ENCODE measurements at places on chromosomes 4 and X.

DNA sequence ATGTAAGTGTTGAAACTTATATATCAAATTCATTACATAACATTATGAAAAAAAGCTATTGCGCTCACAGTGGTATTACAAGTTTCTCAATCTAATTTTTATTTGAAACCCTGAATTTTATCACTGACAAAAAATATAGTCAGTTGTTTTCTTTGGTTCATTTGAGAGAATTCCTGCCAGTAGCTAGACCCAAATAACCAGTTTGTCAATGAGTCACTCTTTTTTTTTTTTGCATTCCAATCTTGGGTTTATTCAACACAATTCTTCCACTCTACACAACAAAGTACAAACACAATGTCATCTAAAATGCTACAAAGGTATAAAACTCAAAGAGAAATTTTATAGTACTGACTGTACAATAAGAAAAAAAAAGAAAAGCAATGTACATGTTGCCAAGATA lies 13.1 kb downstream of the HPF1 start:
- no peak for DNase-seq

GRCh38 chrX:132918523-132918922 lies 39.9 kb downstream of the HS6ST2 start:
- DNase-seq: no peak

- no peak for DNase-seq
Measured at GRCh38 chr4:103073792-103074438, 2.6 kb downstream of the SLC9B2 start.

GRCh38 chrX:11791090-11791489 lies 33.1 kb downstream of the MSL3 start:
- DNase-seq: no peak

GRCh38 chrX:140766024-140766611 lies 56.6 kb downstream of the LINC00632 start:
- no peak for DNase-seq

DNA sequence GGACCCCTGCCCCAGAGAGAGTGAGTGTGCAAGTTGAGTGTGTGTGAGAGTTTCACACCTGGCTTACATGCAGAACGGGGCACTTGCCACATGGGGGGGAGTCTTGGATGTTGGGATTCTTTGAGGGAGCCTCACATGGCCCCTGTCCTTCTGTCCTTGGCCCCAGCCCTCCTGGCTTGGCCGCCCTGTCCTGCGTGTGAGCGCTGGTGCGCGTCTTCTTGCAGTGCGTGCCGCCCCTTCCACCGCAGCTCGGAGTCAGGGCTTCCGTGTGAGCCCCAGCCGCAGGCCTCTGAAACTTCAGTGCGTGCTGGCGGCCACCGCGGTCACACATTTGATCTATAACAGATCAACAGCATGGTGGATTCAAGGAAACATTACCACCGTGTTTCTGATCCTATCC lies 30.1 kb upstream of the HGFAC start:
- DNase-seq: no peak

- no peak for DNase-seq
Measured at GRCh38 chr4:172662113-172662512, 506.5 kb upstream of the GALNT7 start.

DNA sequence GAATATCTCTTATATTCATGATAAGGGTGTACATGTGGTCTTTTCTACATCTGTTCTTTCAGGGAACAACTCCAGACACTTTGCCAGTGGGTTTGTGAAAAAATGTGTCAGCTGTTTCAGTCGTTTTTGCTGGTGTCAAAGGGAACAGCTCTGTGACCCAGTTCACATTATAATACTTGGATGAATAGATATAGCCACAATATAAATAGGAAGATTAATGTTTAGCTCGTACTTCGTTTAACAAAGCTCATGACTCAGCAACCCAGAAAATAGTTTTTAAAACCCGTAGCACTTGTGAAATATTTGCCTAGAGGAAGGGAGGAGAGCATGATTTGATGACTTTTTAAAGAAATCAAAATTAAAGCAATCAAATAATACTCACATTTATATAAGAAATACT lies 7.9 kb downstream of the LIAS start:
- DNase-seq: no peak

GRCh38 chrX:17369309-17369708 lies 5.7 kb upstream of the NHS start:
- DNase-seq: no peak

DNA sequence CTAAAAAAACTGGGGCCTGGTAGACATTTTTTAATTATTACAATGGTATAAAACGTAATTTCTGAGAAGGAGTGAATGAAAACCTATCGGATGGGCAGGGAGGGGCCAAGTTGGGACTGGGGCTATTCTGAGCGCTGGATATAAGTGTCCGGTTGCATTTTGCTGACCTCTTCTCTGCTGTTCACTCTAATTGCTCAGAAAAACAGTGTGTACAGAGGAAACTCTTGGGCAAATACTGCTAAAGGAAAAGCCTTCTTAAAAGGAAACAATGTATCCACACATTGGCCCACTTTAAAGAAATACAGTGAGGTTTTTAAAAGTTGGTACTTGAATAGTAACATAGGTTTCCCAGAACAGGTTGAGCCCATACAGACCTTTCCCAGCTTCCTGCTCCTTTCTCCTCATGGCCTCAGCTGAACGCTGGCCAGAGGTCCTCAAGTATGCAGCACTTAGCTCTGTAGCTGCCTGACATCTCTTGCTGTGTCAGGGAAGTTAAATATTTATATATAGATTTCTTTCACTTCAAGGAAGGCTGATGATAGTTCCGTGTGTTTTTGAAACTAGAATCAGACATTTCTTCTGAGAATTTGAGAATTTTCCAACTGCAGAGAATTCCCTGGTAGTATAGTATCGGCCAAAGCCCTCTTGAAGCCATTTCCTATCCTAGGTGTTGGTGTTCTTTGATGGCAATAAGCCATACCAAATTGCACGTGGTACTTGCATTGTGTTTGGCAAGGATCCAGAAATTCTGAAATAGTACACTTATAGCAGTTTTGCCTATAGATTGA lies 97.1 kb upstream of the SLC4A4 start:
- DNase-seq: no peak

GRCh38 chr4:93319041-93319440 lies 509.5 kb upstream of the ATOH1 start:
- no peak for DNase-seq

GRCh38 chrX:68292471-68292870 lies 140.8 kb downstream of the OPHN1 start:
- DNase-seq: no peak

- DNase-seq: no peak
Measured at GRCh38 chr4:25441519-25442117, 64.6 kb downstream of the ANAPC4 start.
